ENCODE measurements at places on chromosomes 1 and 21.

DNA sequence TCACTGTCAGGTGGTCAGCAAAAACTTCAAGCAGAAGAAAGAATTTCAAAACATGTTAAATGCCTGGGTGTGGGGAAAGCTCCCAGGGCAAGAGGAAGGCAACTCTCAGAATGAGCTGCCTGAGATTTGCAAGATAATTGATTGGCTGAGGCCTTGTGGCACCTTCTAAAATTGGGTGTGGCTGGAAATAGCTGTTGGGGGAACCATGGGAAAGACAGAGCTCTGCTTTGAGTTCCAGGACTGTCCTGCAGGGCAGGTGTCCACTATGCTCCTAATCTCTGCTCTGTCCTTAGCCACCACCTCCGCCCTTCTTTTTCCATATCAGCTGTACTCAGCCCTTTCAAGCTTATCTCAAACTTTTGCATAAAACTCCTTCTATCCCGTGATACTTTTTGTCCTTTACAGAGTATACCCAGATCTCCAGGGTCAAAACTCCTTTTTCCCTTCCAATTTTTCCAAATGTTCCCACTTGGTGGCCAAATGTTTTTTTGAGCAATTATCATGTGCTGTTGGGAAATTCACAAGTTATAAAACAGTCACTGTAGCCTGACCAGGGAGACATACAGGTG is 23.8 kb upstream of the PPP2R5A start:
- no peak for DNase-seq

DNA sequence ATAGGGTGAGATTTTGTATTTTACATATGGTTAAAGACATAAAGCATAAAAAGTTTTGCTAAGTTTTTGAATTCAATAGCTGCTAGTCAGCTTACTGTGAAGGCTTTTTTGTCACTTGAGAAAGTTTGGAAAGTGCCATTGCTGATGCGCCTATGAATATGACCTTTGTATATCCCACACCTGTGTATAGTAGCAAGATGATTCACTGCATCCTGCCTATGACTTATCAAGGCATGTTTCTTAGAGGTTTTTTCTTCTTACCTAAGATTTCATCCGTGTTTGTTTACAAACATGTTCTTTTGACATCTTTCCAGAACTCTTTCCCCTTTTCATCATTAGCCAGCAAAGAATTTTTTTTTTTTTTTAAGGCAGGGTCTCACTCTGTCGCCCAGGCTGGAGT is 51.5 kb downstream of the PRKAA2 start:
- no peak for DNase-seq

- no peak for DNase-seq
Measured at GRCh38 chr1:94087193-94087592, 33.8 kb downstream of the ABCA4 start.

- no peak for DNase-seq
Measured at GRCh38 chr21:44426663-44427191, 28.6 kb upstream of the LRRC3 start.

DNA sequence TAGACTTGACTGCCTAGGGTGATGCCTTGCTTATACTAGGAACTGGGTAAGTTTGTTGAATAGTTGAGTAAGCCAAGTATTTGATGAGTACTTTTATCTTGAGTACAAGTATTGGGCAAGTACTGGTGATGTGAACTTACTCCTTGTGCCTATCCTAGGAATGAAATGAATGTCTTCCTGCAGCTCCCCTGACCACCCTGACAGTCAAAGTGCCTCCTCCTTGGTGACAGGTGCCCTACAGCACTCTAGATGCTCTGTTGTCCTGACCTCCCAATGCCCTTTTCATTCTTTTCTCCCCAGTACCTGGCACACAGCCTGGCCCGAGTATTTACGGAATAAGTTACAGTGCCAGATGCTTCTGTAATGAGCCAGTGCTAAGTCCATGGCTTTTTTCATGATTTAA is 25.5 kb downstream of the PCSK9 start:
- peak; percentile 89 for DNase-seq

DNA sequence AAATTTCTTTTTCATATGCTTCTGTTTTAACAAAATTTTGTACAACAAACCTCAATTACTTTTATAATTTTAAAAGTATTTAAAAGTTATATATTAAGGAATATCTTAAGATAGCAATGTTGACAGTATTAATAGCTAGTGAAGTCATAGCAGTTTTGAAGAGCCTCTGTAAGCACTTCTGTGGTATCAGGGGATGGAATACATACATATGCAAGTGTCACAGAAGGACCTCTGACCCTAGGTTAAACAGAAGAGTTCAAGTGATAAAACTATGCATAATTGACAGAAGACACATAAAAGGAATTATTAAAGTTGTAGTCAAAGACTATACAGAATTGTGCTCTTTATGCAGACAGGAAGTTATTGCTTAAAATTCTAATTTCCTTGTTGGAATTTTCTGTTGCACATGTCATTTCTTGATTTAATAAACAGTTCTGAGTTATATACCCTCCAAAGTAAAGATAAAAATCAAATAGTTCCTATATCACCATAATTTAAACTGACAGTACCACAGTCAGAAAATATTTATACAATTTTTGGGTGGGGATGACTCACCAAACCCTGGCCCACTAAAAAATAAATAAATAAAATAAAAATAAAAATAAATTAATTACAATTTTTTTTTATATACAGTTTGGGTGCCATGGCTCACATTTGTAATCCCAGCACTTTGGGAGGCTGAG is 27.1 kb downstream of the IPP start:
- DNase-seq, result no peak

- DNase-seq, result no peak
Measured at GRCh38 chr1:36775716-36776115, 258.6 kb downstream of the GRIK3 start.

DNA sequence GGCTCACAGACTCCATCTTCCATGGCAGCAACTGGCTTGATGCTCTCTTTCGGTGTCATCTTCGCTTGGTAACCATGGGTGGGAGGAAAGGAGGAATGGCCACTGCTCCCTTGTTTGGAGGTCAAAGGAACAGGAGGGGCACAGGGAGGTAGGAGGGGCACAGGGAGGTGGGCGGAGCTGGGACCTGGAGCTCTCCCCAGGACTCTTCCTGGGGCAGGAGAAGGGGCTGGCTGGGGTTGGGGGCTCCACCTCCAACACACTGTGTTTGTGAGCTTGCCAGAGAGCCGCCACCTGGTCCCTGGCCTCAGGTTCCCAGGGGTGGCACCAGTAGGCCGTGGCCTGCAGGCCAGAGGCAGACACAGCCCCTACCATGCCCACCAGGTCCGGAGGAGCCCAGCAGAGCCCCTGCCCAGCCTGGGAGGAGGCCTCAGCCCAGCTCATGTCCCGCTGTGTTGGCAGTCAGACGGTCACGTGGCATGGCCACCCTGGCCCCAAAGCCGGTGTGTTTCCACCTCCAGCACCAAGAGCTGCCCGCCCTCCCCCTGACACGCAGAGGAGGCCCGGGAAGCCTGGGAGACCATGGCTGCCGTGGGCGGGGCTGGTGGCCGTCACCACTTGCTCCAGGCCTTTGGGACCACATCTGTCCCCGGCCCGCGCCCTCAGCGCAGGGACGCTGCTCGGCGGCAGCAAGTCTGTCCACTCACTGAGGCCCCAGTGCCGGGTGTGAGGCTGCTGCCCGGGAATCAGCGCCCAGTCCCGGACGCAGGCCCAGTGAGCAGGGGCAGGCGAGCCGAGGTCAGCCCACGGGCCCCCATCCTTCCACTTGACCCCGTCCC is 73.9 kb downstream of the MORN1 start:
- no peak for DNase-seq

DNA sequence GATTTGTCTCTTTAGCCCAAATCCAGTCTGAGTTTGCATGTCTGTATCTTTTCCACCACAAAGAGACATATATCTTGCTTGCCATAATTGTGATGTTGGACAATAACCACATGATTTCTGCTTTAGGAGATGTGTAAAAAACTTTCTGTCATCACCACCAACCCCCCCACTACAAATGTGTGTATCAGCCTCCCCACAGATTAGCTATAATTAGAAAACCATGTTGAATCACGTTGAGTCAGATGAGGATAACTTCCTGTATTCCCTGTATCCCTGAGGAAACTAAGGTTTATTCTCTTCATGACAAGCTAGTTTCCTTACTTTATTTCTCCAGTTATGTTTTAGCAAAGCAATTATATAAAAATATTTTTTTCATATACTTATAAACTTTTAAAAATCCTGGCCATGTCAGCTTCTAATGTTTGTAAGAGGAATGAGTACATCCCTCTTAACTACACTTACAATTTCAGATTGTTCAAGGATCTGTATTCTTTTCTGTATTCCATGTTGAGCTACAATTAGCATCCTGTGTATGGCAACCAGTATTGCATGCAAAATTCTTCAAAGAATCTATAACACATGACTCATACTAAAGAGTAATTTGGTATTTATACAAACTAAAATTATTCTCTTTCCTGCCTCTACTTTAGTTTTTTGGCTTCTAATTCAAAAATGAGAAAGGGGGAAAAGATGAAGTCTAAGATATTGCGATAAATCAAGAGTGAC is 143.0 kb downstream of the FMN2 start:
- DNase-seq, result no peak

DNA sequence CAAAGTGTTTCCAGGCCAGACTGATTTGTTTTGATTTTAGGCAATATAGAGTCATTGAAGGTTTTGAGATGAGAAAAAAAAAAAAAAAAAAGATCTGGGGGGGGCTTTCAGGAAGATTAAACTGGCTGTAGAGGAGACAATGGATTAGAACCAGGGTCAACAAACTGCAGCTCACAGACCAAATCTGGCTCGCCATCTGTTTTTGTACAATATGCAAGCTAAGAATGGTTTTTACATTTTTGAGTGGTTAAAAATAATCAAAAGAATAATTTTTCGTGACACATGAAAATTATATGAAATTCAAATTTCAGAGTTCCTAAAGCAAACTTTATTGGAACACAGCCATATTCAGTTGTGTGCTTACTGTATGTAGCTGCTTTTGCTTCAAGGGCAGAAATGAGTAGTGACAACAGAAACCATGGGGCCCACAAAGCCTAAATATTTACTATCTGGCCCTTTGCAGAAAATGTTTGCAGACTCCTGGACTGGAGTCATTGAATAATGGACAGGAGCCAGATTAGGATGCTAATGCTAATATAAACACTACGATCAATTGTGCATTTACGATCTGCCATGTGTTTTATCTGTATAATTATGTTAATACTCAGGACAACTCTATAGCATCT is 375.7 kb upstream of the DAB1 start:
- peak; percentile 27 for DNase-seq

DNA sequence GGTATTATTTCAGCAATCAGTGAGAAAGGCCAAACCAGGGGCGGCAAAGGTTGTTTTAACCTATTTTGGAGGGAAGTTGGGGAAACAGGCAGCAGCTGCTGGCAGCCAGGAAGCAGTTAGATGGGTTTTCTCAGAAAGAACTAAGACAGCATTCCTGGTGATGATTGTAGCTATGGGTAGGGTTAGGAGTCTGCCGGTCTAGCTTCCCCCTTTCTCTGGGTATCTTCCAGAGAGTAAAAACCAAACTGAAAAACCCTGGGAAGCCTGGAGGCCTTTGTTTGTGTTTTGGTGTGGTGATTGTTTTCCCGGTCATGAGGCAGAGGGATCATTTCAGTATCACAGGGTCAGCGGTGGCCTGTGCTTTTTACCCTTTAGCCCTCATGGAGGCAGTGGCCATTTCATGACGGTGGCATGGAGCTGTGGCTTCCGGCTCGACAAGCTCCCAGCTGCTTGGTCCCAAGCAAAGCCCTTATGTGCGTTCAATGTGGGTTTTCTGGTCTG is 19.5 kb upstream of the TNFRSF1B start:
- no peak for DNase-seq

GRCh38 chr1:95207223-95207935 is 26.6 kb upstream of the RWDD3 start:
- DNase-seq, result peak; percentile 24

DNA sequence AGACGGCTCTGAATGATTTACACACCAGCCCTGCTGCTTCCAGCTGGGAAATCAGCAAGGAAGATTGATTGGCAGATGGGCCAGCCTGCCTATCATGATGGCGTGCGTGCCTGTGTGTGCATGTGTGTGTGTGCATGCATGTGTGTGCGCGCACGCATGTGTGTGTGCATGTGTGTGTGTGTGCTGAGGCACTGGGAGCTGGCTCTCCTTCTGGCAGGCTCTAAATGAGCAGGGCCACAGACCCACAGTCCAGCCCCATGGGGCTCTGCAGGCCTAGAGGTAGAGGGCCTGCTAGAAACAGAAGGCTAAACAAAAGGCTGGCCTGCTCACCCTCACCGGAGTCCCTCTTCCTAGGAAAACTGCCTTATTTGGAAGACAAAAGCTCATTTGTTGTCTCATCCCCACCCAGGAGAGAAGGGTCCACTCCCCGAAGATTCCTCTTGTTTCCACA is 6.0 kb downstream of the KLHDC8A start:
- no peak for DNase-seq

- DNase-seq, result no peak
Measured at GRCh38 chr1:163320891-163321290, 863 bp upstream of the NUF2 start.

GRCh38 chr1:164440232-164440631 is 118.8 kb upstream of the PBX1 start:
- DNase-seq, result no peak

DNA sequence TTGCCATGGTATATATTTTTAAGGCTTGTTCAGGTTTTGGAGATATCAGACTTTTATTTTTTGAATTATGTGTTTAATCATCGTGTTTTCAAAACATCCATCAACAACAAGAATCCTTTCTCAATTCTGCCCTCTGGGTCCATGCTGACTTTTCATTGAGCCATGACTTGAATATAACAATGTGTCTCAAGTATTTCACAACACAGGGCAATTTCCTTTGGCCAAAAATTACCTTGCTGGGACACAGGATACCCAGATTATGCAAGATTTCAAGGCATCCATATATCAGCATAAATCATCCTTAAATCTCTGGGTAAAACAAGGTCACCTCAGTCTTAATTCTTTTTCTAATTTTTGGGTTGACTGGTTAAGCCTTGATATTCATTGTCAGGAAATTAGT is 411.2 kb upstream of the USP24 start:
- DNase-seq, result no peak

DNA sequence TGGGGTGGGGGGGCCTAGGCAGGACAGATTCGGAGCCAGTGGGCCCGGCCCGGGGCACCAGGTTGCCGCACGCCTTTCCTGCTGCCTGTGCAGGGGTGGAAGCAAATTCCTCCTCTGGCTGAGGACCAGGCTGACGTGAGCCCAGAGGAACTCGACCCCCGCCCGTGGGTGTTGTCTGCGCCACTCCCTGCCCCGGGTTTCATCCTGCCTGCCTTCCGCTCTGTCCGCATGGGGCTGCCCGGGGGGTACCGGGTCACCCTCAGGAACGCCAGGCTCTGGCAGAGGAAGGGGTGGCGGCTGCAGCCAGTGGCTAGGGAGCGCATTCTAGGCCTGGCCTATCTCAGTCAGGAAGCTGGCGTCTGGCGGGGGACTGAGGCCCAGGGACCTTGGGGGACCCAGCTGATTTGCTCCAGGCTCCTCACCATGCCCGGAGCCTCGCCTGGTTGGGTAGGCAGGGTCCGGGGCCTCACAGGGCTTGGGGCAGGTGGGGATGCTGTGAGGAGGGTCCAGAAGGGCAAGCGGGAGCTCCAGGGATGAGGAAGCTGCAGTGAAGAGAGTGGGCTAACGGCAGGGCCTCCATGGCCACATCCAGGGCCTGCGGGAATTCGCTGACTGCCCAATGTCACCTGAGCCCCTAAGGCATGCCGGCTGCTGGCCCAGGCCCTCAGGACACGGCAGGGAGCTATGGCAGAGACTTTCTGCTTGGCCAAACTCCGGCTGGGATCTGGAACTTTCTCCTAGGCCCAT is 2.4 kb upstream of the IBA57 start:
- DNase-seq, result no peak

- no peak for DNase-seq
Measured at GRCh38 chr1:236677641-236678235, 8.6 kb upstream of the ACTN2 start.

- peak; percentile 88 for DNase-seq
Measured at GRCh38 chr1:96538111-96538641, 183.4 kb upstream of the PTBP2 start.
